ENCODE measurements at places on chromosomes 2 and 18. TPM values are rescaled to one million over a fixed set of nuclear protein-coding genes. Genes with fewer than 3 reads are reported as not detected.

Gene ARHGEF33
- total RNA-seq = 0.19 TPM

Gene DCC
- 0.06 TPM for total RNA-seq

GRCh38 chr2:234437642-234438304, 59.1 kb downstream of the ARL4C start:
- no peak for DNase-seq

DNA sequence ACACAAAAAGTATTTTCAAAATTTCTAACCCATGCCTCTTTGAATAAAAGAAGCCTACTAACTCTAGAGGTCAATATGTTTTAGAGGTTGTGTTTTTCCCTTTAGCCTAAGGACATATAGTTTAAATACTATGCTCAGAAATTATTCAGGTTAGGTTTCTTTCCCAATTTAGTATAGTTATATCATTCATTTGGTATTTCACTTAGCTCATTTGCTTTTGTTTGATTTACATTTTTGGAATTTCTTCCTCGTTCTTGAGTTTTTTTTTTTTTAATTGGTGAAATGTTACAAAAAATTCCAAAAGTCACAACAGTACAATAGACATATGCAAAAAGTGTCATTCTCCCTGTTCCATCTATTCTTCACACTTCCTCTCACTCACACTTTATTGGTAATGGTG, 371.3 kb upstream of the TNP1 start:
- DNase-seq = no peak

All from glomerular endothelial cell (primary cell).